Keratinocyte (primary cell): ENCODE measurements at places on chromosomes 2 and 18. TPM values are rescaled to one million over a fixed set of nuclear protein-coding genes. Genes with fewer than 3 reads are reported as not detected.

DNA sequence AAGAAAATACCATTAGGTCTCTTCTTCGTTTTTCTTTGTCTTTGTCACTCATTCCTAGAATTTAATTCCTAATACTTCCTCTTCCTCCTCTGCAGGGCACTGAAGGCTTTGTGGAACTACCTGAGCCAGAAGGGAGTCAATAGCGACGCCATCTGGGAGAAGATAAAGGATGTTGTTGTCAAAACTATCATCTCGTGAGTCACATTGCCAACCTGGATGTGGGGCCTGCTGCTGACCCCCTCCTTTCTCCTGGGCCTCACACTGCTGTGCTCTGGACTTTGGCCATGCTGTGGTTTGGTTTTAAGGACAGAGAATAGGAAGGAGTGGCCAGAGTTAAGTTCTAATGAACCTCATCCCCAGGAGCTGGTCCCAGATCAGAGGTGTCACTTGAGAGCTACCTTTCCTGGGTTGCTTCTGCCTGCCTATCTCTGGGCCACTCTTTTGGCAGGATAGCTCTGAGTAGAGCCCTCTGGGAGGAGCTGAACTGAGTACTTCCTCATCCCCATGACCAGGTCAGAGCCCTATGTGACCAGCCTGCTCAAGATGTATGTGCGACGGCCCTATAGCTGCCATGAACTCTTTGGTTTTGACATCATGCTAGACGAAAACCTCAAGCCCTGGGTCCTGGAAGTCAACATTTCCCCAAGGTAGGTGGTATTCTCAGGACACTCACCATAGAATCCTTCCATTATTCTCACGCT lies 33.1 kb upstream of the CYP27A1 start:
- H3K4me1 ChIP-seq: peaks cover 3% of the 10 kb centered on the region
- DNase-seq: no peak
- H3K36me3 ChIP-seq: peaks cover 45% of the 10 kb centered on the region
- no peak overlapping the region for H3K4me3 ChIP-seq

DSG1 gene
- polyA plus RNA-seq: 9.8 to 68.0 TPM (median 27.6 TPM) in 3 replicates

- H3K27me3 ChIP-seq: no peaks in the 10 kb centered on the region
- no peaks in the 10 kb centered on the region for H3K4me1 ChIP-seq
- no peaks in the 10 kb centered on the region for H3K36me3 ChIP-seq
- no peak overlapping the region for H3K4me3 ChIP-seq
- no peak overlapping the region for H3K27ac ChIP-seq
Measured at GRCh38 chr2:124542932-124543640, 518.0 kb downstream of the CNTNAP5 start.

DNA sequence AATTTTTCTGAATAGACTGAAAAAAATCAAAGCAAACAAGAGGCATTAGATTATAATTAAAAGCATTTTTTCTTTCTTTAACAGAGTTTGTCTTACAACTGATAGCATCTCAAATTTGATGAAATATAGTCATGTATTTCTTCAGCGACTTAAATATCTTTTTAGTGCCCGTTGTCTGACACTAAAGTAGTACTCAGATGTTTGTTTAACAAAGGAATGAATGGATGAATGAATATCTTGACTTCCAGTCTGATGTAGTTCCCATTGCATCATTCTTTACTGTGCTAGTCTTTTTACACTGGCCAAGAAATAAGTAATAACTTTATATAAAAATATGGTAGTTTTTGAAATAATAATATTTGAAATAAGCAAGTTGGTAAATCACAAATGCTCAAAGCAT lies 111.1 kb downstream of the TTC27 start:
- H3K27ac ChIP-seq: no peak overlapping the region
- H3K36me3 ChIP-seq: no peaks in the 10 kb centered on the region
- H3K4me3 ChIP-seq: no peak overlapping the region
- no peak for DNase-seq

DNA sequence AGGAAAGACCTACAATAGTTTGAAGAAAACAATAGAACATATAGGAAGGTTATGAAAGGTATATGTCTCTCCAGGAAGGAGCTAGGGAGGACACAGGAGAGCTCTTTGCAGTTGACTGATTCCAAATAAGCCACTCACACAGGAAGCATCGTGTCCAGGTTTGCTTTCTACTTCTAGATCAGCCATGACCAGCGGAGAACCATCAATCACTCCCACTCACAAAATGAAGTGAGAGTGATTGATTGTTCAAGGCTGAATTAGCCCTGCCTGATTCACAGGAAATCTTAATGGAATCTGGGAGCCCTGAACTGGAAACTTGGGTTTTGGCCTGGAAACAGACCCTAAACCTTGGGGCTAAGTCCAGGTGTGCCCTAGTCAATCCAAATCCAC lies 1292.2 kb upstream of the ZEB2 start:
- no peak overlapping the region for H3K4me3 ChIP-seq
- DNase-seq: no peak
- H3K27me3 ChIP-seq: no peaks in the 10 kb centered on the region
